ENCODE measurements at places on chromosomes 7 and 10. TPM values are rescaled to one million over a fixed set of nuclear protein-coding genes. Genes with fewer than 3 reads are reported as not detected.

The BTBD16 gene
- total RNA-seq: 0.45 TPM

The PTF1A gene
- not detected for total RNA-seq

The CFTR gene
- total RNA-seq: not detected

The BLNK gene
- total RNA-seq: not detected

The LMBR1 gene
- total RNA-seq: 53.4 TPM

The BEND7 gene
- total RNA-seq: 12.4 TPM

The BZW2 gene
- total RNA-seq: 204 TPM

The RASA4B gene
- 2.7 TPM for total RNA-seq

The SLC13A4 gene
- not detected for total RNA-seq

The MEIG1 gene
- total RNA-seq: not detected

The STARD3NL gene
- 75.0 TPM for total RNA-seq

The ADCY1 gene
- 2.3 TPM for total RNA-seq

The GDF10 gene
- total RNA-seq: not detected

The SFTPA1 gene
- total RNA-seq: not detected

The NOS3 gene
- total RNA-seq: 0.30 TPM

The KCP gene
- not detected for total RNA-seq

The CPA2 gene
- total RNA-seq: 0.75 TPM

The FAM180A gene
- not detected for total RNA-seq

The AZGP1 gene
- not detected for total RNA-seq

The LIPK gene
- total RNA-seq: not detected

The ZPBP gene
- not detected for total RNA-seq

The SPDYE2 gene
- not detected for total RNA-seq

The GPER1 gene
- 2.3 TPM for total RNA-seq

The TRIM50 gene
- 0.47 TPM for total RNA-seq

The NCF1 gene
- total RNA-seq: not detected

The UBE2H gene
- total RNA-seq: 55.0 TPM

The ZNF239 gene
- 11.5 TPM for total RNA-seq

The TSPAN12 gene
- 9.1 TPM for total RNA-seq

The SNCG gene
- 18.9 TPM for total RNA-seq

The RHEB gene
- total RNA-seq: 207 TPM

The UBN2 gene
- total RNA-seq: 6.5 TPM

The RELN gene
- total RNA-seq: 0.57 TPM

The FERD3L gene
- not detected for total RNA-seq

The ANKRD61 gene
- total RNA-seq: 0.72 TPM

The DHTKD1 gene
- total RNA-seq: 10.1 TPM

The ITPRID1 gene
- total RNA-seq: not detected

The UCMA gene
- not detected for total RNA-seq

The RNF32 gene
- 1.4 TPM for total RNA-seq

The SLC26A3 gene
- total RNA-seq: not detected

The NUTM2A gene
- total RNA-seq: 0.26 TPM

The EIF5AL1 gene
- total RNA-seq: 0.40 TPM

The CLEC5A gene
- total RNA-seq: not detected

The HTR5A gene
- not detected for total RNA-seq

The OR6B1 gene
- total RNA-seq: not detected

The STEAP1 gene
- total RNA-seq: 3.8 TPM

The OPN1SW gene
- not detected for total RNA-seq

The CHCHD2 gene
- total RNA-seq: 141 TPM

The RADIL gene
- total RNA-seq: 13.1 TPM

The IDI1 gene
- total RNA-seq: 23.9 TPM

The MEST gene
- 36.0 TPM for total RNA-seq
